Breast epithelium (tissue), 4 donors: ENCODE measurements at places on chromosomes 2 and 18.

DNA sequence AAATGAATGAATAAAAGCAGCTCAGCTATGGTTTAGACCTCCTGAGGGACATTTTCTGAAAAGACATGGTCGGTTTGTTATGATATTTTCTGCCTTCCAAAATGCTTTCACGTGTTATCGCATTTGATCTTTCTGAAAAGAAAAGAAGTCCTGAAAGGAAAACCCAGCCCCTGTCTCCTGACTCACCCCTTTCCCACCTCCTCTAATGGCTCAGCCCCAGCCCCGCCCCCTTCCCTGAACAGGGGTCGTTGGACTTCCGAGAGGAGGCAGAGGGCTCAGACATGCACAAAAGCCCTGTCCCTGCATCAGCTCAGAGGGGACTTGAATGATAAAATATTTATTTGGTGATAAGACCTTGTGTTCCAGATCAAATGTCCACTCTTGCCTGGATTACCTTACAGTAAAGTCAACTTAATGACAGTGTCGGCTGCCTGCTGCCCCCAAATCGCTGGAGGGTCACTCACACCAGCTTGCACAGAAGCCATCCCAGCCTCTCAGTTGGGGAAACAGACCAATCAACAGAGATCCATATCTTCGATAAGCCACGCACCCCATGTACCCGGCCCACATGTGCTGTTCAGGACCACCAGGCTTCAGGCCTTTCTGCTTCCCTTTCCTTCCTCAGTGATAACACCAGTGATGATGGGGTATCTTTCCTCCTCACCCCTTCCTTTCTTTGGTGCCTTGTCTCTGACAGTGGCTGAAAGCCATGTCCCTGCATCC lies 69.6 kb downstream of the CLHC1 start:
- DNase-seq, result no peak

DNA sequence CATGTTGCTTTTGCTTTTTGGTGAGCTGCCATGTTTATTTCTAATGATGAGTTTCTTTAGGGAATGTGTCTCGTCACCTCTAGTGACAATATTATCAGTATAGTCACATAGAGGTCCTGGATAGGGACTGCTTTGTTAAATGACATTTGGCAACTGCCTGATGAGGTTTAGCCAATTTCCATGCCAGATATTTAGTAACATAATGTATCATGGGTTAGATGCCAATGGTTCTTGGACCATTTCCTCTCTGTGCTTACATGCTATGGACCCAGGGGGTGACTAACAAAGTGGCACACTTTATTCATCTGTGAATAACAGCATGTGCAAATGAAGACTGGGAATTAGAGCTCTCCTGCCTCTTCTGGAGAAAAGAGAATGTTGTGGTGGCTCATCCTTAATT lies 56.2 kb upstream of the RAB27B start:
- no peak for DNase-seq

DNA sequence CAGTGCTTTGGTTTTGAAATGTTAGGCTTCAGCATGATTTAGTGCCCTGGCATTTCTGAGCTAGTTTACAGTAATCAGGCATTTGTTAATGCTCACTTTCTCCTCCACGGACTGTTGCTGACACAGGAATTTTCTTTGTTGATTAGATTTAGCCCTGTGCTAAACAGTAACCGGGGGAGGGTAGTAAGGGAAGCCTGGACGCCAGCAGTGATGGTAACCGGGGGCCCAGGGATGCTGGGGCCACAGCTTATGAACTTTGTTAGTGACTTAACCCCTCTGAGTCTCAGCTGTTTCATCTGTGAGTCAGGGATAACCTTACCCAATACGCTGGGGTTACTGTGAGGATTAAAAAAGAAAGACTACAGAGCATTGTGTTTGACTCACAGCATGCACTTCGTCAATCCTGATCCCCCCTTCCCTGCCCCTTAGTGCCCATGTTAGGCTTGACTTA lies 33.5 kb downstream of the KLHL29 start:
- DNase-seq, result no peak

- no peak for DNase-seq
Observed at GRCh38 chr2:184920451-184920965, 322.2 kb downstream of the ZNF804A start.

GRCh38 chr18:29307231-29307630 lies 1130.3 kb upstream of the CDH2 start:
- DNase-seq, result no peak

DNA sequence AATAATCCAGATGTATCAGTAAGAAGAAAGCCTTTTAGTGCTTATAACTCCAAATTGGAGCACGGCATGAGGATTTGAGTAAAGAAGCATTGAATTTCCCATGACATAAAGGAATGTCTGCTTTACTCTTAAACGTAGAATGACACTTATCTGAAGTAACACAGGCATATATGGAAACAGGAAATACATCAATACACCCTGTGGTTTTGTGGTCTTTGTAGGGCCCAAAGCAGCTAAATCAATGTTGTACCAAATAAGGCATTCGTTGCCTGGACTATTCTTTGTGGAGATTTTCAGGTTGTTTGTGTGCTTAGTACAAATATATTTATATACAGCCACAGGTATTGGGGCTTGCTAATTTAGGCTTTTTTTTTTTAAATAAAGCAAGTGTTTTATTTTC lies 660.5 kb downstream of the LRRTM4 start:
- DNase-seq, result no peak

- no peak for DNase-seq
Observed at GRCh38 chr2:149145314-149146295, 107.1 kb downstream of the LYPD6B start.

GRCh38 chr18:37422596-37422995 lies 143.0 kb downstream of the CELF4 start:
- no peak for DNase-seq

DNA sequence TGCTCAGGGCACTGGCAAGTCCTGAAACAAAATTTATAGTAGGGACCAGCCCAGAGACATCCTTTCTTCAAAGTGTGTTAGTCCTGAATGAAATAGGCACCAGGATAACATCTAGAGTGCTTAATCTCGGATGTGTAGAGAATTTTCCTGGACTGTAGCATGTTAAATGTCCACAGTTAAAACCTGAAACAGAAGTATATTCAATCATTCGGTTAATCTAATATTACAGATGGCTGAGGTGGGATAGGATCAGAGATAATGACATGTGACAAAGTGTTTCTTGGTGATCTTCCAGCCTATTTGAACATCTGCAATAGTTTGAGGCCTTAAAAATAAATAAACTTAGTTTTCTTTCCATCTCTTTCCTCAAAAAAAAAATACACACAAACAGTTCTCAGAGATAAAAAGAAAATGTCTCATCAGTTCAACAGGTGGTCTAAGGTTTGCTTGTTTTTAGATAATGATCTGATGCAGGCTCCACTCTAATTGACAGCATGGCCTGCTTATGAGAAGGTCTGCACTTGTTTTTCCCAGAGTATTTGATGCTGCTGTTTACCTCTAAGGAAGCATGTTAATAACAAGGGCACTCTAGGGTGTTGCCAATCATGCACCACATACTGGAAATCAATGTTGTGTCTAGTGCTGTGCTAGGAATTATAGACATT lies 25.9 kb downstream of the CNTNAP5 start:
- DNase-seq, result no peak

- no peak for DNase-seq
Observed at GRCh38 chr18:48805826-48806535, 144.8 kb downstream of the SMAD7 start.

GRCh38 chr2:46829231-46829995 lies 86.2 kb downstream of the MCFD2 start:
- DNase-seq, result no peak

- no peak for DNase-seq
Observed at GRCh38 chr2:95004711-95005110, 20.8 kb upstream of the MAL start.

DNA sequence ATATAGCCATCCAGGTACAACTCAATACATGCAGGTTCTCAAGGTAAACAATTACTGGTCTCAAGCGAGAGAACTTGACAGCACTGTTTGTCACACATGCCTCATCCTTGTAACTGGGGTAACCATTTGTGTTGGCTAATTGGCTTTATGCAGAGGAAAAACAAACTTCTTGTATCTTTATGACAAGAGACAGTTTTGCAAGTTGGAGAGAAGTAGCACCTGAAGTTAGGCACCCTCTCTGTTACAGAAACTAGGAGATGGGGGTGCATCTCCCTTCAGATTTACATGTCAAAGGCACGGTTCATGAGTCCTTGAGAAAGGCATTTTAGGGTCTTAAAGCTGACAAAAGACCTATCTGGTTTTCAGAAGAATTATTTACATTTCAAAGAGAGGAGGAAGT lies 241.7 kb downstream of the CD226 start:
- no peak for DNase-seq

- no peak for DNase-seq
Observed at GRCh38 chr2:35428548-35428947, 927.0 kb upstream of the CRIM1 start.

DNA sequence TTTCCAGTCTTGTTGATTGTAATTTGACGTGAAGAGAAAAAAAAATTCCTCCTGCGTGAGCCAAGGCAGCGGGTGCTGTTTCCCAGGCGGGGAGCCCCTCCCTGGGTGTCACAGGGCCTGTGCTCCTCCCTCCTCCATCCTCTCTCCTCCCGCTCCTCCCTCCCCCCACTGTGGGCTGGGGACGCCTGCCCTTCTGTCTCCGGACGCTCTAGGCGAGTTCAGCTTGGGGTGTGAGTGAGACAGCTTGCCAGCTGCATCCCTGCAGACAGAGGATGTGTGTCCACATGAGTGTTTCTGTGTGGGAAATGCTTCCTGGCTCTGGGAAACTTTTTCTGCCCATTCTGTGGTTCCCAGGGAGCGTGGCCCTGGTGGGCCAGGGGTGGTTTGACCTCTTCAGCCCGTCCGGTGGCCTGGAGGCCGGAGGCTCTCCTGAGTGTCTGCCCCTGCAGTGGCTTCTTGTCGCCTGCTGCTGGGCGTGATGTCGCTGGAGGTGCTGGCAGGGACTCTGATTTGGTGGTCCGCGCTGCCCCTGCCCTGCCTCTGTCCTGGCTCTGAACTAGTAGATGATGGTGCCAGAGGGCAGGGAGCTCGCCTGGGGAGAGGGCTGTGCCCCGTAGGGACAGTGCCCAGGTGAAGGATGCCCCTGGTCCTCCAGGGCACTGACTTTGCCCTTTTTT lies 96.4 kb downstream of the USP40 start:
- DNase-seq, result no peak

DNA sequence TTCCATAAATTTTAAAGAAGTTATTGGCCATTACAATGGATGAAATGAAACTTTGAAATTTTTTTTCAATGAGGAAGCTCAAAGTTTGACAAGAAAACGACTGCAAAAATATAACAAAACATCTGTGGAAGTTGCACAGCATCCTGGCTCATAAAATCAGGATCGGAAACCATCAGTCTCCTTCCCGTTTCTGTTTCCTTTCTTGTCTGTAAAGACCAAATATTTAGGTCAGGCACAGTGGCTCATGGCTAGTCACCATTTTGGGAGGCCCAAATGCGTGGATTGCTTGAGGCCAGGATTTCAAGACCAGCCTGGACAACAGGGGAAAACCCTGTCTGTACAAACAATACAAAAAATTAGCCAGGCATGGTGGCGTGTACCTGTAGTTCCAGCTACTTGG lies 27.6 kb upstream of the SSB start:
- DNase-seq, result no peak

DNA sequence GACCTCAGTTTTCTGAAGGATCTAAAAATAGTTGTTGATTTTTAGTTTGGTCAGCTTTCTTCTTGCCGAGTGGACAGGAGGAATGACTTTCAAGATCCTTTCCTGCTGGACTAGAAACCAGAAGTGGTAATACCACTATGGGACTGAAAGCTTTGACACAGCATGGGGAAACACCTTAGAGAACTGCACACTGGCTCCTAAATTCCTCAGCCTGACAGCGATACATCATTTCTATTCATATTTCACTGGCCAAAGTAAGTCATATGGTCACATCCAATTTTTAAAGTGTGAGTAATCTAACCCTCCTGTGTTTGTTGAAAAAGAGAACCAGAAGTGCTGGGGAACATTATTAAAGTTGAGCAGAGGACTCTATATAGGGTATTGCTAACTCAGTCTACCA lies 244.7 kb upstream of the MMADHC start:
- DNase-seq, result no peak

- DNase-seq, result no peak
Observed at GRCh38 chr18:5626130-5626880, 82.5 kb upstream of the EPB41L3 start.
